Endodermal cell (in vitro differentiated cells): ENCODE measurements at places on chromosomes 5 and 9. TPM values are rescaled to one million over a fixed set of nuclear protein-coding genes. Genes with fewer than 3 reads are reported as not detected.

Gene LMAN2
- 120 to 128 TPM (median 125 TPM) in 3 replicates for total RNA-seq

Gene MEIKIN
- total RNA-seq: not detected in 2 replicates

Gene IL4
- total RNA-seq: not detected in 2 replicates

Gene PCDHGA4
- 4.0 and 5.0 TPM in 2 replicates for total RNA-seq

Gene IL7R
- total RNA-seq: 0.61 to 0.69 TPM in 2 of 3 replicates, not detected in the other

GRCh38 chr5:156201788-156202403, 125.1 kb upstream of the SGCD start:
- DNase-seq: no peak
- no peaks in the 10 kb centered on the region for H3K27me3 ChIP-seq
- no peaks in the 10 kb centered on the region for H3K4me1 ChIP-seq
- no peak overlapping the region for H3K27ac ChIP-seq
- no peaks in the 10 kb centered on the region for H3K36me3 ChIP-seq

DNA sequence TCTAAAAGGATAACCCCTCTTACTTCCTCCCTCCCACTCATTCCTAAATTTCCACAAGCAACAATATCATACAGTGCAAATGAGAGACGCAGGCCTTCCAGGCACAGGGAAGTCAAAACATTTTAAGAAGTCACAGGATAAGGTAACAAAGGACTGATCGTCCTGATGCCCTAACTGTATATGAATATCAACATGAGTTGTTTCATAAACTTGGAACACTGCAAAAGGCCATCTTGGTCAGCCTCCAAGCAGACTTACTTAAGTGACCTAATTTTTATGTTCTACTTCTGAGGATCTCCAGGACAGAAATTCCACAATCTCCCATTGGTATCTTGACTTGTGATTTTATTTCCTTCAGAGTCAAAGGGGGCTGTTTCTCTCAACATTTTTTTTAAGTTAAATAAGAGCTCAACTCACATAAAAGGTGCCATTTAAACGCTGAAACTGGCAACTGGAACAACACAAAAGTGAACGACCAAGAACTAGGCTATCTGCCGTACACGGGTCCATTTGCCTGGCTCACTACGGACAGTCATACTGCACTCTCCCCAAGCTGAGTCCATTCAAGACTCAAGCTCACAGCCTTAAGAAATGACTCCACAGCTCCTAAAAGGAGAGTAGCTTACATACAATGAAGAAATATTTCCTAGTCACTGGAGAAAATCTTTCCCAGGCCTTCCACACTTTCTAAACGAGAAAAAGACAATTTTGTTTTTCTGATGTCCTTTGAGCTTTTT, 71.3 kb downstream of the LHFPL2 start:
- no peak overlapping the region for H3K4me3 ChIP-seq
- no peak overlapping the region for H3K27ac ChIP-seq
- peaks cover 32% of the 10 kb centered on the region for H3K36me3 ChIP-seq
- DNase-seq: no peak

GRCh38 chr5:131533836-131534235, 101.2 kb downstream of the RAPGEF6 start:
- DNase-seq: no peak
- H3K27ac ChIP-seq: no peak overlapping the region
- no peaks in the 10 kb centered on the region for H3K27me3 ChIP-seq
- H3K4me1 ChIP-seq: peaks cover 7% of the 10 kb centered on the region
- peaks cover 14% of the 10 kb centered on the region for H3K36me3 ChIP-seq

DNA sequence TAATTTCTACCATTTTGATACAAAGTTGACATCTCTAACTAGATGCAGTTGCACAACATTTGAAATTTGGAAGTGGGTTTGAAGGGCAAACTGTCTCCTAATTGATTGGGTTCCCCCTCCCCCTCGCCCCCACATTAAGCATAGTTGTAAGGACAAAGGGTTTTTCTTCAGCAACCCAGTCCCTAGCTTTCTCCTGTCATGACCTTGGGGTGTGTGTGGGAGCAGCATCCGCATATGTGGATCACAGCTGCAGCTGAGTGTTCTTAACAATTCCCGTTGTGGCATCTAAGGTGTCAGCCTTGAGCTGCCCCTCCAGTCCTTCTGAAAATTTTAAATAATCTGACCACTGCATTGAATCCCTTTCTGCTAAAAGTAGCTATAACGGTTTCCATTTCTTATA, 141.3 kb upstream of the CDH10 start:
- H3K27ac ChIP-seq: no peak overlapping the region
- H3K4me3 ChIP-seq: no peak overlapping the region
- no peak for DNase-seq
- no peaks in the 10 kb centered on the region for H3K36me3 ChIP-seq
- no peaks in the 10 kb centered on the region for H3K27me3 ChIP-seq

DNA sequence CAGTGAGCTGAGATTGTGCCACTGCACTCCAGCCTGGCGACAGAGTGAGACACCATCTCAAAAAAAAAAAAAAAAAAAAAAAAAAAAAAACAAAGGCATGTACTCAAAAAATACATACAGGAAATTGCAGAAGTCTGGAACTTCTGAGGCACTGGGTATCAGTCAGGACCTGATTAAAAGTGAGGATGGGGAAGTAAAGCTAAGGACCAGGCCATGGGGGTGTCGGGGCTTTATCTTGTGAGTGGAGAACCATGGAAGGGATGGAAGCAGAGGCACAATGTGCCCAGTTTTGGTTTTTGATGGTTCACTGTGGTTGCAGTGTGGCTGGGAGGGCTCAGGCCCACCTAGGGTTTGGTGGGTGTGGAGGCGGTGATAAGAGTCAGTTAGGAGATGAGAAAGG, 212.7 kb upstream of the PIK3R1 start:
- no peak overlapping the region for H3K27ac ChIP-seq
- H3K36me3 ChIP-seq: no peaks in the 10 kb centered on the region
- no peak for DNase-seq

DNA sequence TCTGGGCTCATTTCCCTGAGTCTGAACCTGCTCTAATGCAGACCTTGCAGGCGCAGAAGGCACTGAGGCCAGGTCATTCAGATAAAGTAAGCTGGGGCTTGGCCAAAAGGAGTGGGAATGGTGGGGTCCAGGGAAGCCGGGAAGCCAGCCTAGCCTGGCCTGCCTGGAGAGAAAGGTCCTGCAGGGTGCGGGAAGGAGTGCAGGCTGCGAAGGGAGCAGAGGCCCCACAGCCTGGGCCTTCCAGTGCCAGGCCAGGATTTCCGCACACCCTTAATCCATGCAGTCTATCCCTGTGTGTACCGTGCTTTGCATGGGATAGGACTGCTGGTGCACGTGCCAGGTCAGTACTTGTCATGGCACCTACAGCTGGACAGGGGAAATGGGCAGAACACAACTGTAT, 3.6 kb upstream of the STING1 start:
- H3K4me3 ChIP-seq: no peak overlapping the region
- no peaks in the 10 kb centered on the region for H3K36me3 ChIP-seq
- no peaks in the 10 kb centered on the region for H3K27me3 ChIP-seq
- no peak overlapping the region for H3K27ac ChIP-seq
- no peaks in the 10 kb centered on the region for H3K4me1 ChIP-seq

DNA sequence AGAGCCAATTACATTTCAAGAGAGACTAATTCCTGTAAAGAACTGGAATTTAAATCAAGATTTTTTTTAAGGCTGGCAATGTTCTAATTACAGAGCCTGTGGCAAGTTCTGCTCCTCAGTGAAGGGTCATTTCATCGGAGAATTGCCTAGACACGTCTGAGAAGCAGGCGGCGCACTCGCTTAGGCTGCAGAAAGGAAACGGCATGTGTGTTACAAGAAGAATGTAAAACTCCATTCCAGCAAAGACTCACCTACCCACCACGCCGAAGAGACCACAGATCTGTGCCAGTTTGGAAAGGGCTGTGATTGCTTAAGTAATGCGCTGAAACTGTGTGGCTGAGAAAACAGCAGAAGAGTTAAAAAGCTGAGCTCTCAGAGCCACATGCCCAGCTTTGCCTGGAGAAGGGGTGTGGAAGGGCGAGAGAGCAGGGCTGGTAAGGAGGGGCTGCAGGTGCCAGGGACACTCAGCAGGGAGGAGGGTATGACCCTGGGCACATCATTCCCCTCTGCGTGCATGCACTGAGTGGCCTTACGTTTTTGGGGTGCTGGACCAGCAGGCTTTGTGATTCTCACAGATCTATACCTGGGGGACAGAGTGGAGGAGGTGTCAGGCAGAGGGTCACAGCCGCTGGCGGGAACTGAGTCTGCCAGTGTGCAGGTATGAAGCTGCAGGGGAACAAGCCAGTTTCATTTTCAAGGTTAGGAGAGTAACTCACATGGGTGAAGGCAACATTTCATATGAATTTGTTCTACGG, 17.8 kb upstream of the SLC25A51 start:
- no peak overlapping the region for H3K4me3 ChIP-seq
- H3K4me1 ChIP-seq: peaks cover 31% of the 10 kb centered on the region
- no peak overlapping the region for H3K27ac ChIP-seq
- H3K36me3 ChIP-seq: peaks cover 43% of the 10 kb centered on the region
- no peaks in the 10 kb centered on the region for H3K27me3 ChIP-seq
- peak; percentile 48 for DNase-seq

DNA sequence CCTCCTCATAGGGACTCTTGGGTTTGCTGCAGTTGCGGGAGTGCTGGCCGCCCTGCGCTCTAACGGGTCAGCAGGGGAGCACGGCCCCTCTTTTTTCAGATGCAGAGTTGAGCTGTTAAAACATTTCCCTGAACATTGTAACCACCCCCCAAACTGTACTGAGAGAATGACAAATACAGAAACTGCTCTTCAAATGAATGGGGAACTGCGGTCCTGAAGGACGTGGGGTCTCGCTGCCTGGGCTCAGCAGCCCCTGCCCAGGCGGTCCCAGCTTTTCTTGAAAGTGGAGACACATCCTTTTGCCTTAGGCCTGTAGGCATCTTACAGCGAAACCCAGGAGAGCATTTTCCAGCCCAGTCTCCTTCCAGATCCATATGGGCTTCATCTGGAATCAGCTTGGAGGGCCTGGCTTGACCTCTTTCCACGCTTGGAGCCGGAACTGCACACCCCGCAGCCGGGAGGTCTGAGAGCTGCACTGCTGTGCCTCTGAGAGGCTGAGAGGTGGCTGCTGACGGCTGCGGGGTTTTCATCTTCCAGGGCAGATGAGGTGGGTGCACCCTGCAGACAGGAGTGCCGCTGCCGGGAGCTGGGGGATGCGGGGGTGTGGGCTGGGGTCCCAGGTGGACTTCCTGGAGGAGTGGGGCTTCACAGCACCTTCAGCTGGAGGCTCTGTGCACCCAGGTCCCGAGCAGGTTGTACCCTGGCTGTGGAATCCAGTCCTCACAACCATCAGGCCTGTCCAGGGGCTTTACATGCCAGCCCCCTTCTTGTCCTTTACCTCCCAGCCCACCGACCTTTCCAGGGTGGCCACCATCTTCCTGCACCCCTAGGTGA, 1.2 kb upstream of the AGPAT2 start:
- peaks cover 10% of the 10 kb centered on the region for H3K27me3 ChIP-seq
- peaks cover 4% of the 10 kb centered on the region for H3K4me1 ChIP-seq
- no peak overlapping the region for H3K27ac ChIP-seq
- DNase-seq: no peak
- no peaks in the 10 kb centered on the region for H3K36me3 ChIP-seq

- no peak overlapping the region for H3K4me3 ChIP-seq
- no peaks in the 10 kb centered on the region for H3K4me1 ChIP-seq
- DNase-seq: no peak
- no peaks in the 10 kb centered on the region for H3K27me3 ChIP-seq
- no peaks in the 10 kb centered on the region for H3K36me3 ChIP-seq
- H3K27ac ChIP-seq: no peak overlapping the region
These were observed 533.5 kb downstream of the RAB3C start for GRCh38 chr5:59116231-59116865.

DNA sequence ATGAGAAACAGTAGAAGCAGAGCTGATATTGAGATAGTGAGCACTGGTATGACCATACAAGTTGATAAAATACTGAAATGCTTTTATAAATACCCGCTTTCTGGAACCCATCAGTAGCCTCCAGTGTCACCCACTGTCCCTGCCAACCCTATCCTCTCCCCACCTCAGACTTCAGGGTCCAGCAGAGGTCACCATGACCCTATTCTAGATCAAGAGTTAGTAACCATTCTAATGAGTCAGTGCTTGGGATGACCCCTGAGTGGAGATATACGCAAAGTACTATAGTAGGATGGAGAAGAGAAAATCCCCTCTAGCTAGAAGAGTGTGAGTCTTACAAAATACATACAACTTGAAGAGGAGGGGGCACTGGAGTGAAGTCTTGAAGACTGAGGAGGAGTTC, 297.9 kb upstream of the BRINP1 start:
- DNase-seq: peak; percentile 51
- no peak overlapping the region for H3K27ac ChIP-seq
- no peaks in the 10 kb centered on the region for H3K4me1 ChIP-seq
- no peaks in the 10 kb centered on the region for H3K36me3 ChIP-seq
- H3K4me3 ChIP-seq: no peak overlapping the region

- H3K4me1 ChIP-seq: peaks cover 4% of the 10 kb centered on the region
- no peaks in the 10 kb centered on the region for H3K27me3 ChIP-seq
- H3K4me3 ChIP-seq: no peak overlapping the region
- no peaks in the 10 kb centered on the region for H3K36me3 ChIP-seq
- DNase-seq: peak; percentile 67
These were observed 26.4 kb downstream of the ZDHHC11B start for GRCh38 chr5:757931-758697.

GRCh38 chr5:178193251-178193809, 6.2 kb upstream of the GMCL2 start:
- H3K4me1 ChIP-seq: no peaks in the 10 kb centered on the region
- H3K36me3 ChIP-seq: no peaks in the 10 kb centered on the region
- H3K27me3 ChIP-seq: no peaks in the 10 kb centered on the region
- DNase-seq: no peak

GRCh38 chr9:121233906-121234831, 32.5 kb upstream of the RAB14 start:
- no peak for DNase-seq
- H3K36me3 ChIP-seq: no peaks in the 10 kb centered on the region
- peaks cover 4% of the 10 kb centered on the region for H3K27me3 ChIP-seq

GRCh38 chr5:80269991-80270438, 14.2 kb upstream of the SERINC5 start:
- no peak overlapping the region for H3K27ac ChIP-seq
- no peak for DNase-seq
- H3K27me3 ChIP-seq: no peaks in the 10 kb centered on the region
- H3K4me1 ChIP-seq: no peaks in the 10 kb centered on the region
- H3K36me3 ChIP-seq: no peaks in the 10 kb centered on the region
- no peak overlapping the region for H3K4me3 ChIP-seq

- H3K4me1 ChIP-seq: peaks cover 15% of the 10 kb centered on the region
- H3K36me3 ChIP-seq: peaks cover 6% of the 10 kb centered on the region
- no peaks in the 10 kb centered on the region for H3K27me3 ChIP-seq
- no peak overlapping the region for H3K27ac ChIP-seq
- H3K4me3 ChIP-seq: peak overlapping the region; percentile 94
These were observed 346 bp downstream of the ATOX1 start for GRCh38 chr5:151758141-151758429.

GRCh38 chr5:56310711-56311204, 77.6 kb upstream of the ANKRD55 start:
- H3K27me3 ChIP-seq: peaks cover 4% of the 10 kb centered on the region
- H3K27ac ChIP-seq: no peak overlapping the region
- DNase-seq: no peak
- H3K4me3 ChIP-seq: no peak overlapping the region

DNA sequence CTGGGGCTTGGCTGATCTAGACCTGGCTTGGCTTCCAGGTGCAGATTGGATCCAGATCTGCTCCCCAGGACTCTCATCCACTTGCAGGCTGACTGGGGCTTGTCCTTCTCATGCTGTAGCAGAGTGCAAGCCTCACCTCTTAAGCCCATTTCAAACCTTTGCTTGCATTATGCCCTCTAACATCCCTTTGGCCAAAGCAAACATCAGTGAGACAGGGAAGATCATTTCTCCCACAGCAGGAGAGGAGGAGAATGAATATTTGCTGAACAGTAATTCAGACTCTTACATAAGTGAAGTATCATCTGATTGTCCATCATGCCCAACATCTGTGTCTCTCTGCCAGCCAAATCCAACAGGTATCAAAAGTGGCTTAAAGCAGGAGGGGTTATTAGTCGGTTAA, 194.9 kb downstream of the C9orf152 start:
- H3K36me3 ChIP-seq: no peaks in the 10 kb centered on the region
- no peak for DNase-seq
- H3K4me1 ChIP-seq: peaks cover 3% of the 10 kb centered on the region
- no peaks in the 10 kb centered on the region for H3K27me3 ChIP-seq
- H3K27ac ChIP-seq: no peak overlapping the region
